ENCODE measurements at places on chromosomes 4 and X.
A peak's percentile ranks its signal among the peaks of the same experiment; 100 is the strongest.

DNA sequence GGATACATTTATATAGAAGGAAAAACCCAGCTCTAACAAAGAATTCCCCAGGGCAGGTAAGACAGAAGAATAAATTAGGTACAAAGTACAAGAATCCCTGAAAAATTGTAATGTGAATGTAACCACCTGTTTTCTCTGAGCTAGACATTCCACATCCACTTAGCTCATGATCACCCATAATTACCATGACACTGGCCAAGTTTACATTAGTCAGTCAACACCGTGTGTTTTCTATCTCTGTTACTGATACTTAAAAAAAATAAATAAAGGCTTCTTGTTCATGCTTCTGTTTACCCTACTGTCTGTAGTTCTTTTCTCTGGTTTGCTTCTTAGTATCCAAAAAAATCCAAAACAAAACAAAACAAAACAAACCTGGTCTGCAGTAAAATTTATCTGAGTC is 66.0 kb downstream of the CBLL2 start:
- no peak for DNase-seq

GRCh38 chrX:40844471-40844870 is 109.1 kb upstream of the MED14 start:
- no peak for DNase-seq

DNA sequence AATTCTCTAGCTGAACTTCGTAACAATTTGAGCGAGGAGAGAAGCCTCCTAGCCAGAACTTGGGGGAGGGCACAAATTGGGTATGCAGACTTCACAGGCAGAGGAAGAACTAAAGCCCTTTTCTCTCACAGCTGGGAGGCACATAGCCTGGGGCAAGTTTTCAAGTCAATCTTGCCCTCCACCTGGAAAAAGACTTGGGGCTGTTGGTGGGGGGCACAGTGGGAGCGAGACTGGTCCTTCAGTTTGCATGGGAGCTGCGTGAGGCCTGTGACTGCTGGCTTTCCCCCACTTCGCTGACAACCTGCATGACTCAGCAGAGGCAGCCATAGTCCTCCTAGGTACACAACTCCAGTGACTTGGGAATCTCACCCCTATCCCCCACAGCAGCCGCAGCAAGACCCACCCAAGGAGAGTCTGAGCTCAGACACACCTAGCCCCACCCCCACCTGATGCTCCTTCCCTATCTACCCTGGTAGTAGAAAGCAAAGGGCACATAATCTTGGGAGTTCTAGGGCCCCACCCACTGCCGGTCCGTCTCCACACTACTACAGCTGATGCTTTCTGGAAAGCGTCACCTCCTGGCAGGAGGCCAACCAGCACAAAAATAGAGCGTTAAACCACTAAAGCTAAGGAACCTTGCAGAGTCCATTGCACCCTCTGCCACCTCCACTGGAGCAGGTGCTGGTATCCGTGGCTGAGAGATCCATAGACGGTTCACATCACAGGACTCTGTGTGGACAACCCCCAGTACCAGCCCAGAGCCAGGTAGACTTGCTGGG is 160.8 kb downstream of the CBLL2 start:
- DNase-seq: no peak

- peak; percentile 2 for DNase-seq
Observed at GRCh38 chr4:123284168-123284567, 112.4 kb upstream of the SPRY1 start.

GRCh38 chrX:23838953-23839352 is 56.0 kb downstream of the SAT1 start:
- DNase-seq: peak; percentile 65

- no peak for DNase-seq
Observed at GRCh38 chrX:12912791-12913482, 6.5 kb downstream of the TLR8 start.

- no peak for DNase-seq
Observed at GRCh38 chrX:1321674-1322073, 14.9 kb upstream of the IL3RA start.

DNA sequence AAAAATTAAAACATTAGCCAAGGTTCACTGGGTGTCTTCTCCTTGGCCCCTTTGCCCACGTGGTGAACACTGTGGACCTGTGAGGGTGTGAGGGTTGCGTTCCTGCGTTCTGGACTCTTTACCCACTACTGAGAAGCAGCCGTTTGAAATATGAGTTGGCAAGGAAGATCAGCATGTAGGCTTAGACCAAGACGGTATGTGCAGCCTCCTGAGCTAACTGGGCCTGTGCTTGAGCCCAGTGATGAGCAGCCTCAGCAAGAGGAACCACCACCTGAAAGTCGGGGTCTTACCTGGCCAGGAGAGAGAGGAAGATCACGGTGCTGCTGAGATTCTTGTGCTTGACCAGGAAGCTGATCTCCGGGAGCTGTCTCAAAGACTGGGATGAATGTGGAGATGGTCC is 19.5 kb downstream of the RGS12 start:
- DNase-seq: no peak

- DNase-seq: no peak
Observed at GRCh38 chrX:137441711-137442110, 124.2 kb upstream of the ZIC3 start.

- DNase-seq: peak; percentile 50
Observed at GRCh38 chr4:77021614-77022089, 54.1 kb downstream of the CCNI start.

DNA sequence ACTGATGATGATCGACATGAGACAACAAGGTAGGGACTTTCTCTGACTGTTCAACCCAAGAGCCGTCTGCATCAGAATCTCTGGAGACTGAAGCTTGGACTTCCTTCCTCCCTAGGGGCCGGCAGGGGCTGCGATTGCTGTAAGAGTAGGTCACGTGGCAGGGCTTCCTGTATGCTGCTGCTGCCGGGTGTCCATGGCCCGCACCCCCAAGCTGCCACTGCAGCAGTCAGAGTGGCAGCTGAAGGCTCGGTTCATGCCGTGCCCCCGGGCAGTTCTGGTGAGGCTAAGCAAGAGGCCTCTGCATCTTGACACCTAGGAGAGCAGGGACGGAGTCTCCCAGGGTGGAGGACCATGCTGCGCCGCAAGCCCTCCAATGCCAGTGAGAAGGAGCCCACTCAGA is at the start of gene SASH3:
TSS of gene SASH3 (plus strand) at position 203 of the 400 bp plus-strand sequence. CDS start at position 352, 149 bp downstream.
- DNase-seq: peak; percentile 90

- DNase-seq: no peak
Observed at GRCh38 chr4:9924750-9925149, 96.5 kb downstream of the SLC2A9 start.

DNA sequence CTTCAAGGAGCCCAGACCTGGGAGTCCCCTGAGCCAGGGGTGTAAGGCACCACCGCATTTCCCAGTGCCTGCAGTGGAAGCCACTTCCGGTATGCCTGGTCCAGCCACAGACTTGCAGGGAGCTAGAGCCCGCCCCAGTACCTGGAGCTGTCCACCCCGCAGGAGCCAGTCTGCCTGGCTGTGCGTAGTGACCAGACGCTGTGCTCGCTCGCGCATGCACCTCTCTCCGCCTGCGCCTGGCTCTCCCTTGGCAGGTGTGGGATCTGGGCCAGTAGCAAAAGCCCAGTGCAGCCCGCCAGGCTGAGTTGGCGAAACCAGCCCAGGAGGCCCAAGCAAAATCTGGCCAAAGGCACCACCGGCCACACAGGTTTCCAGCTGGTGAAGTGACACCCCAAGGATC is 973.7 kb upstream of the AGA start:
- DNase-seq: no peak

GRCh38 chrX:119640731-119641170 is 34.5 kb upstream of the NKRF start:
- peak; percentile 51 for DNase-seq

DNA sequence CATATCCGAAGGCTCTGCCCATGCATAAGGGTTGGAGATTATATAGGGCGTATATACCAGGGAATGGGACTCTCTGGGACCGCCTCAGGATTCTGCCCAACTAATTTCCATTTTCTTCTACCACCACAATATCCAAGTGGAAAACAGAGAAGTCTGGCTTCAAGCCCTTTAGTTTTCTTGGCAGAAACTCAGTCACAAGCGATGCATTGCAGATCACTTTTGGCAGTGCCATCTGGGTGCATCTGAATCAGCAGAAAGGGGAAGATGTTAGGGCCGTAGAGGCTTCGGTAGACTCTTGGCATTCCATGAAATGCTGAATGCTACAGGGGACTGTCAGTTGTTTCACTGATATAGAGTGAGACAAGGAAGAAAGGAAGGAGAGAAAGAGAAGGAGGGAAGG is 94.1 kb upstream of the FAM9B start:
- DNase-seq: no peak

DNA sequence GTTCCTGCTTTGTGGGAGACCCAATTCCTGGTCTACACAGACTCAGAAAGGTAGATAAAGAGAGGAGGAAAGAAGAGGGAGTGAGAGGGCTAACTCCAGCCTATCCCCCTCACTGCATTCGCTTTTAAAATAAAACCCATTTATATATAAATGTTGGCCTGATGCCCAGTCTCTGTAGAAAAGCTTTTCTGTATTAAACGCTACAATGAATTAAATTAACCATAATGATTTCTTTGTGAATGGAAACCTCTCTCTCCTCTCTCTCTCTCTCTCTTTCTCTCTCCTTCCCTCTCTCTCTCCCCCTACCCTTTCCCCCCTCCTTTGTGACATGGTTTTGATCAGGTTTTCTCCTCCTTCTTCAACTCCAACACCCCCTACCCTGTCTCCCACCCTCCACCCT is 34.8 kb downstream of the PJA1 start:
- DNase-seq: no peak

GRCh38 chr4:97300561-97300960 is 842.7 kb downstream of the STPG2 start:
- DNase-seq: no peak

DNA sequence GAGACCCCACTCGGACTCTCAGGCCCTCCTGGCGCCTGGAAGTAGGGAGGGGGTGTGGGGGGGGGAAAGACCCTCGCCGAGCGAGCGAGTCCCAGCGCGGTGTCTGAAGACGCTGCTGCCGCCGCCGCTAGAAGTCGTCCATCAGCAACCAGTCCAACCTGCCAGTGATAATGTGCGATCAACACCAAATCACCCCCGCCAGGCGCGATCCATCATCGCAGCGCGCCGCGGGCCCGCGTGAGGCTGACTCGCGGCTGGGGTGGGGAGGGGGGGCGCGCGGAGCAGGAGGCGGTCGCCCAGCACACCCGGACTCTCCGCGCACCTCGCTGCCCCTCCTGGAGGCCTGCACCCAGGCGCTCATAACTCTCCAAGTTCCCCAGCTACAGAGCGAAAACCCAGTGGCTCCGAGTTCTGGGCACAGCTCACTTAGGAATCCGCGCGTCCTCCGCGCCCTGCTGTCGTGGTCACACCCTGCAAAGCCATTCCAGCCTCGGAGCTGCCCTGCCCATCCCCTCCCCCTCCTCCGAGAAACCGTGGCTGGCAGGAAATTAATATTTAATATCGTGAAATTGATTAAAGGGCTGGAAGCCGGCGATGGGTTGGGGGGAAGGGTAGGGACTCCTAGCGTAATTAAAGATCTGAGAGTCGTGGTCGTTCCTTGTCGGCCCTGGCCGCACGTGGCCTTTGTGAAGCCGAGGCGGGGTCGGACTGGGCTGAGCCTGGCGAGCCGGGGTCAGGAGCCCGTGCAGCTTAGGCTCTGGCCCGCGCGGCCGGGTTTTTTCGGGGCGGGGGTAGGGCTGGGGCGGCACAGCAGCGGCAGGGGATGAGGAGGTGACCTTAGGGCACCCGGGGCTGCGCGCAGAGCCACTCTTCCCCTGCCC is 58.1 kb upstream of the BCOR start:
- no peak for DNase-seq

GRCh38 chr4:75717408-75717807 is 7.0 kb upstream of the USO1 start:
- DNase-seq: no peak

DNA sequence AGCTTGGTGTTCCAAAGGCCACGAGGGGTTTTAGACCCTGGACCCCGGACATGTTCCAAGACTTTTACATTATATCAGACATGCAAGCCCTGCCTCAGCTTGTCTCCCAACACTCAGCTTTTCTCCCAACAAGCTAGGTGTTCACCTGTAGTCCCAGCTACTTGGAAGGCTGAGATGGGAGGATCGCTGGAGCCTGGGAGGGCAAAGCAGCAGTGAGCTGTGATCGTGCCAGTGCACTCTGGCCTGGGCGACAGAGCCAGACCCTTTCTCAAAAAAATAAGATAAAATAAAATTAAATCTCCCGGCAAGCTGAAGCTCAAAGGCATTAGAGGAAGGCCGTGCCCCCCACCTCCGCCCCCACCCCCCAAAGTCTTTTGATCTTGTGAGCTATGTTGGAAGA is 13.7 kb downstream of the CTAG1A start:
- DNase-seq: no peak

- no peak for DNase-seq
Observed at GRCh38 chr4:22312113-22312512, 203.8 kb downstream of the ADGRA3 start.

- DNase-seq: no peak
Observed at GRCh38 chr4:8592366-8593263, at the start of gene CPZ. Gene CPZ (plus strand): TSS chr4:8592765. CDS start chr4:8592834, 69 bp downstream.

DNA sequence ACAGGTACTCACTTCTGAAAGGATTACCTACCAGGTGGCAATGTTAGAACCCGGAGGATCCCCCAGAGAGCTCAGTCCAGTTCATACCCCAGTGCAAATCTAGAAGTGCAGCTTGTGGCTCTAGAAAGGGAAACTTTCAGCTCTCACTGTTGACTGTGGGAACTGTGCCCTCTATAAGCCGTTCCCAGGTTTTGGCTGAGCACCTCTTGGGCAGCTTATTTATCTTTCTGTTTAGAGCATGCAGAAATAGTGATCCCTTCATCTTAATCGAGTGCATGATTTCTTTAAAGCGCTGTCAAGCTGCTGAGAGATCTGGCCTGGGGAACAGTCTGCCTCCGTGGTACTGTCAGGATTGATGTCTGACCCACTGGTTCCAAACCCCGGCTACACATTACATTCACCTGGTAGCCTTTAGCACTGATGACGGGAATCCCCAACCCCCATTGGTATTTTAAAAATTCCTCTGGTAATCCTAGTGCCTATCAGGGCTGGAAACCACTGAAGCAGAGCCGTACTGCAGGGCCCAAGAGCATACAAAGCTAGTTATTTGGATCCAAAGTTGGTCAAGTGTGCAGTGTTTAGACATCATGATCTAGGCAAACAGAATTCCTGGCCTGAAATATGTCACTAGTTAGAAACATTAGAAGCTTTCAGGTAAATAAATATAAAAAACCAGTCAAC is 103.2 kb downstream of the KLHL8 start:
- DNase-seq: no peak

DNA sequence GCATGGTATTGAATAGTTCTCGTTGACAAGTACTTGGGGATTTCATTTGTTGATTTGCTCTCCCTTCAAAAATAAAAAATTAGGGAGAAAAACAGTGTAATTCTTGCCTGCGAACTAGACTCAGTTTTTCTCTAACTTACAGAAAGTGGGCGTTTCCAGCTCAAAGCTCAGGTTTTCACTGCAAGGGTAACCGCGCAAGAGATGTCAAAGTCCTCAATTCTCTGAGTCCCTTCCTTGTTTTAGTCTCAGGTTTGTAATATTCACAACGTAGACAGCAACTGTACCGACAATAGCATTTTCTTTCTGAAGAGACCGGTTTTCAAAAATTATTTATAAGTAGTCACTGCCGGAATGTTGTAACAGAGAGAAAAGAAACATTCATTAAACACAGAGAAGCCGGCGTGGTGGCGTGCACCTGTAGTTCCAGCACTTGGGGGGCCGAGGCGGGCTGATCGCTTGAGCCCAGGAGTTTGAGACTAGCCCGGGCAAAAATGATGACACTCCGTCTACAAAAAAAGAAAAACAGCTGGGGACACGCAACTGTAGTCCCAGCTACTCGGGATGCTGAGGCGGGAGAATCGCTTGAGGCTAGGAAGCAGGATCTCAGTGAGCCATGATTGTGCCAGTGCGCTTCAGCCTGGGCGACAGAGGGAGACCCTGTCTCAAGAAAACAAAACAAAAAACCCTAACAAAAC is 774 bp downstream of the ZCCHC4 start:
- DNase-seq: peak; percentile 7
